NCI-H510A (cell line): ENCODE measurements at places on chromosomes 2 and 18.

- no peak for DNase-seq
These were observed 108.8 kb upstream of the HAAO start for GRCh38 chr2:42901076-42901640.

GRCh38 chr2:174773215-174773614, 8.9 kb upstream of the CHRNA1 start:
- DNase-seq, result no peak

DNA sequence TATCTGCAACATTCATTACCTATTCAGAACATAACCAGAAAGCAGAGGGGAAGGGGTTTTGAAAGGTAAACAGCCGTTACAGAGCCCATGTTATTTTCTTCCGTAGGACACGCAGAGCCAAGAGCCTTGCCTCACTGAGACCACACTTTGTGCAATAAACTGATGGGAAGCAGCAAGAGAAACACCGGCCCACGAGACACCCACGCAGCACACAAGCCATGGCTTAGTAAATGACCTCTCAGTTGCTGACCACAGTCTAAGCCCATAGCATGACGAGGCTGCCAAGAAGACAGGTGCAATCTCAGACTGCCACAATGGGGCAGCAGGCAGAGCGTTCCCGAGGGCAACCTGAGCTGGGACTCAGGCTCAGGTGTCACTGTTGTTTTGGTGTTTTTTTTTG, 59.6 kb downstream of the CABYR start:
- no peak for DNase-seq

DNA sequence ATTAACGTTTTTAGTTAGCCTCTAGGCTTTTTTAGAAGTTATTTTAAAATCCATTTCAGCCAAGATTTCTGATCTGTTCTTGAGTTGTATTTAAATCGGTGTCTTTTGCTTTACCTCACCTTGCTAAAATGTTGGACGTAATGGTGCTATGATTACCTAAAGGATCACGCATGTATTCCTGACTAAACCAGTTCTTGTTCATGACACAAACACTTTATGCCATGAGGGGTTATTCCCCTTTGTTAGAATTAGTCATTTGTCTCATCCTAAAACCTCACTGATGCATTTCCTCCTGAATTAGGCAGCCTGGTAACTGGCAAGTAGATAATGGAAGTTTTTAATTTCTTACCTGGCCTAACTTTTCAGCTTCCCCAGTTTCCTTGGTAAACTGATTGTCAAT, 185.4 kb upstream of the TANK start:
- DNase-seq, result no peak

- DNase-seq, result no peak
These were observed 32.4 kb downstream of the ID2 start for GRCh38 chr2:8714283-8714682.

GRCh38 chr2:221948076-221948475, 350.7 kb downstream of the PAX3 start:
- no peak for DNase-seq
